ENCODE measurements at places on chromosomes 2 and 18.

GRCh38 chr2:83594241-83595120, 864.6 kb downstream of the SUCLG1 start:
- no peak for DNase-seq

GRCh38 chr2:177295484-177295883, 31.0 kb upstream of the NFE2L2 start:
- no peak for DNase-seq

GRCh38 chr2:25187729-25188350, 19.5 kb upstream of the POMC start:
- no peak for DNase-seq

DNA sequence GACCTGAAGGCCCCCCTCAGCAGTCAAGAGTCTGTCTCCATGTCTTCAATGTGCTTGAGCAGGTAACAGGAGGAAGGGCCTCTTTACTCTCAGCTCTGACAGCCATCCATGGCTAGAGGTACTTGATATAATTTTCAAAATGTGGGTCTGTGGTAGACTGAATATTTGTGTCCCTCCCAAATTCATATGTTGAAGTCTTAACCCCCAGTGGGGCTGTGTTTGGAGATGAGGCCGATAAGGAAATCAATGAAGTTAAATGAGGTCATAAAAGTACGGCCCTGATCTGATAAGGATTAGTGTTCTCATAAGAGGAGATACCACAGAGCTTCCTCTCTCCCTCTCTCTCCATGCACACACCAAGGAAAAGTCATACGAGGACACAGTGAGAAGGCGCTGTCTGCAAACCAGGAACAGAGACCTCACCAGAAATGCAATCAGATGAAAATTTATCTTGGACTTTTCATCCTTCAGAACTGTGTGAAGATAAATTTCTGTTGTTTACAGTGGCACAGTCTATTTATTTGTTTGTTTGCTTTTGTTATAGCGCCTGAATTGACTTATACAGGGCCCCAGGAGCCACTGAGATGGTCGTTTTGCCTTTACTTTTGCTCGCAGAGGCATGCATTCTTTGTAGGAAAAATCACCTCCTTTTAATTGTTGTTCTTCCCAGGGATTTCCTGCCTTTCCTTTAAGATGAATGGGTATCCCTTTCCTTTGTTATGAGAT, 274.8 kb upstream of the TRIB2 start:
- DNase-seq: no peak

DNA sequence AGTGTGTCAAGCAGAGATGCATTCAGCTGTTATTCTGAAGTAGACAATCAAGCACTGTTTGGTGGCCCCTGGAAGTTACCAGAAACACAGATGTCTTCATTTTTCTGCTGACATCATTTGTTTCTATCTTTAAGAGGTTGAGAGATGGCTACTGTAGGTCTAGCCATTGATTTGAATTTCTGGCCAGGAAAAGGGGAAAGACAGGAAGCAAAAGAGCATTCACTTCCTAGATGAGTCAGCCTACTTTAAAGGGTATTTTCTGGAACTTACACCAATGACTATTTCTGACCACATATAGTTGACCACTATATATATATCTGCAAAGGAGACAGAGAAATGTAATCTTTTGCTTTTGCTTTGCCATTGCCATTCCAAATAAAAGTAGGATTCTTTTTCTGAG, 900.1 kb upstream of the SOX11 start:
- no peak for DNase-seq

DNA sequence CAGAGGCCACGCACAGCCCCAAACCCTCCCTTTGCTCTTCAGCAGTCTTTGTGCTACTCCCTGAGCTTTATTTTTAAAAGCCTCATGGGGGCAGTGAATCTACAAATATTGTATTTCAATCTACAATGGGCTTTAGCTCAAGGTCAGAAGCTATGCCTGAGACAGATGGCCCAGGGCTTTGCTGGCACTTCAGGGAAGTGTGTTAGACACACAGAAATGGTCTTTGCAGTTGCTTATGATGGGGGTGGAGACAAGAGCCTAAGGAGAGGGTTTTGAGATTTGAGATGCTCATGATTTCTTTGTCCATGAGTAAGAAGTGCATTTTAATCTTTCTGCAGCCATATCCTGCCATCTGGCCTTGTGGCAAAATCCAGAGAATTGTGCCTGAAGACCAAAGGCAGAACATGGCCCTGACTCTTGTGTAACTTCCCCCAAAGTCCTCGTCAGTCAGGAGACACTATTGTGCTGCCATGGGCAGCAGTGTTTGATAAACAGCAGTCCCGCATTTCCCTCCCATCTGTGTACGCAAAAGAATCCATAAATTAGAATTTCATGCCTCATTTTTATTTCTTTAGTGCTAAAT, 92.6 kb downstream of the VAPA start:
- no peak for DNase-seq

GRCh38 chr2:210540900-210541289, 15.5 kb upstream of the CPS1 start:
- DNase-seq: no peak
